Tongue (tissue), 3 donors: ENCODE measurements at places on chromosomes 6 and 20.

GRCh38 chr6:130113201-130113710 is 94.9 kb downstream of the L3MBTL3 start:
- no peak for DNase-seq

- DNase-seq, result no peak
Measured at GRCh38 chr20:18722371-18722770, 91.2 kb upstream of the SCP2D1 start.

GRCh38 chr6:137216875-137217553 is 2.2 kb downstream of the IFNGR1 start:
- peak; percentile 54 for DNase-seq

GRCh38 chr6:116409756-116410155 is 39.0 kb downstream of the DSE start:
- no peak for DNase-seq

- no peak for DNase-seq
Measured at GRCh38 chr6:18380158-18380836, 6.9 kb upstream of the RNF144B start.

GRCh38 chr6:35498422-35499067 is 1.7 kb upstream of the TEAD3 start:
- no peak for DNase-seq

DNA sequence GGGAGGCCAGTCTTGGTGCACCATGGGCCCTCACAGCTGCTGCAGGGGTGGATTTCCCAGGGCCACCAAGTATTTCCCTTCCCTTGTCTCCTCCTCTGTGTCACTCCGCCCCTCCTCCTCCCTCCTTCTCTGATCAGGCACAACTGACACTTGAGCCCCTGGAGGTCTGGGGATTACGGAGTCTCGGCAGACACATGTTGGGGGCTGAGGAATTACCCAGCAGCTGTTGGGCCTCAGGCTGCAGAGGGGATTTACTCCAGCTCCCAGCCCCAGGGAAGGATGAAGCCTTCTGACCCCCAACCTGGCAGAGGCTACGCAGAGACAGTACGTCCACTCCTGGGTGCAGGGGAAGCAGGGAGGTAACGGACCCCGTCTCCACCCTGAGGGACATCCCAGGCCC is 420.5 kb upstream of the SULF2 start:
- DNase-seq, result peak; percentile 87

DNA sequence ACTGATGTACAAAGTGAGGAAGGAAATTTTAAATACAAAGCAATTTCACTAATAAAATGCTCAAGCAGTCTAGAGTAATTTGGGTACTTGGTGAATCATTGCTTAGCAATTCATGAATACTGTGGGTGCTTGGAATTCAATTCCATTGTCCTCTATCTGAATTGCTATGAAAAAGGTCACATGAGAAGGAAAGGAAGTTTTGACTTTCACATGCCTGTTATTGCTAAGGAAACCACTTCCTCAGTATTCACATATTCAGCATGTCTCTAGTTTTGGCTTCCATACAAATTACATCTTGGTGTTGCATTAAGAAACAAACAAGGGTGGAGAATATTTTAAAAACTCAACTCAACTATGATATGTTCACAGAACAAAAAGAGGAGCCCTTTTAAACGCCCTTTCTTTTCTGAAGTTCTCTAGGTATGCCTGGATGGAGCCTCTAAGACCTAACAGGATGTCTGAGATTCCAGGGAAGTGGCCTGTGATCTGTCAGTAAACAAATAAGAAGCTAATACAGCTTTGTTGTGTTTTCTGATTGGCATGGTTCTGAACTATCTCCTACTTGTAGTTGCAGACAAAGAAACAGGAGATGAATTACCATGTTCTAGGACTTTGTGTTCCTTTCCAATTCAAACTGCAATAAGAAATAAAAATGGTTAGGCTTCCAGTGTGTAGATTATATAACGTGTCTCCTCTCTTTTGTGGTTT is 190.4 kb downstream of the OGFRL1 start:
- DNase-seq, result peak; percentile 26

DNA sequence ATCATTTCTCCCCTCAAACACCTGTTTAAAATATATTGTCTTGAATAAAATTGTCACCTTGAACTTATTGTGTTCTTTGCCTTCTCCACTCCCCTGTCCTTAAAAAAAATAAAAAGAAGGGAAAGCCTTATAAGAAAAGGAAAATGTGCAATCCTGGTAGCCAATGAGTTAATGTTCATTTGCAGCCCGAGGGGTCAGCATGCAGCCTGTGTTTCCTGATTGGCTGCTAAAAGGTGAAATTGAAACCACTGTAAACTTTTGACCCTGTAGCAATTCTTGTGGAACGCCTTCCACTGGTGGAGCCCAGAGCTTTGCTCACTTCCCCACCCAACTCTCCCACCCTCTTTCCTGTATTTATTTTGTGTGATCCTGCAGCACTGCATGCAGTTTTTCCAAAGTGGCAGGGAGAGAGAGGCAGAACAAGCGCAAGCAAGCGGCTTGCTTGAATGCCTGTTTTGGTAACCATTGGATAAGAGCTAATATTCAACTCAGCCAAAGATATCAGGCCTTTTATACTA is 74.9 kb downstream of the NCOA3 start:
- DNase-seq, result peak; percentile 96

- no peak for DNase-seq
Measured at GRCh38 chr6:168217216-168217879, 102.2 kb downstream of the DACT2 start.

DNA sequence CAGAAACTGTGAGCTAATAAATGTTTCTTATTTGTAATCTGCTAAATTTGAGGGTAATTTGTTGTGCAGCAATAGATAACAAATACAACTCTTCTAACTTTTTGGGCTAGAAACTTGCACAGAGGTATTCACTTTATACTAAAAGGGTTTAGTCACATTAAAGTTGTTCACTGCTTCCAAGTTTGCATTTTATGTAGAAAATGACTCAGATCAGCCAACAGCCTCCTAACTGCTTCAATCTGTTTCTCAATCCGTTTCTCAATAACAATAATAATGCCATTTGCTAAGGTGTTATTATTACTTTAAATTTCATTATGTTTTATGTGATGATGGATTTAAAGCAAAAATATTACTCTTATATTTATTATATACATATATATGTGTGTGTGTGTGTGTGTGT is 213.9 kb downstream of the CENPW start:
- no peak for DNase-seq

- peak; percentile 35 for DNase-seq
Measured at GRCh38 chr20:20492521-20493332, 124.8 kb downstream of the INSM1 start.

- no peak for DNase-seq
Measured at GRCh38 chr6:111791415-111791814, 81.8 kb downstream of the FYN start.

- DNase-seq, result no peak
Measured at GRCh38 chr20:53623134-53623453, 29.5 kb upstream of the ZNF217 start.

- DNase-seq, result peak; percentile 15
Measured at GRCh38 chr20:37615340-37616109, 78.3 kb upstream of the CTNNBL1 start.

DNA sequence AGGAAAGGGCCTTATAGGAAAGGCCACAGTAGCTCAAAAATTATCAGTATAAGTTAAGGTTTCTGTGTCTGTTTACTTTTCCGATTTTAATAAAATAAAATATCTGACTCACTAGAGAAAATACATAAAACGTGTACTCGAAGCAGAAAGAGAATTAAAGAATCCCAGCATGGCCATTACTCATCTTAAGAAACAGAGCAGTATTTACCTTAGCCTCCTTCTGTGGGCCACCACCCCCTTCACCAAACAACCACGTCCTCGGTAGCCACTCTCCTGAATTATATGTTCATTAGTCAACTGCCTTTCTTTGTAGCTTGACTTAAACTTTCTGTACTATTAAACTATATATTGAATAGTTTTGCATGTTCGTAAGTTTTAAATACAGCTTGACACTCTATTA is 72.2 kb upstream of the SPTLC3 start:
- no peak for DNase-seq

GRCh38 chr6:122286512-122286911 is 112.9 kb upstream of the HSF2 start:
- DNase-seq, result no peak
